HFFc6 (cell line): ENCODE measurements at places on chromosomes 16 and 17.

DNA sequence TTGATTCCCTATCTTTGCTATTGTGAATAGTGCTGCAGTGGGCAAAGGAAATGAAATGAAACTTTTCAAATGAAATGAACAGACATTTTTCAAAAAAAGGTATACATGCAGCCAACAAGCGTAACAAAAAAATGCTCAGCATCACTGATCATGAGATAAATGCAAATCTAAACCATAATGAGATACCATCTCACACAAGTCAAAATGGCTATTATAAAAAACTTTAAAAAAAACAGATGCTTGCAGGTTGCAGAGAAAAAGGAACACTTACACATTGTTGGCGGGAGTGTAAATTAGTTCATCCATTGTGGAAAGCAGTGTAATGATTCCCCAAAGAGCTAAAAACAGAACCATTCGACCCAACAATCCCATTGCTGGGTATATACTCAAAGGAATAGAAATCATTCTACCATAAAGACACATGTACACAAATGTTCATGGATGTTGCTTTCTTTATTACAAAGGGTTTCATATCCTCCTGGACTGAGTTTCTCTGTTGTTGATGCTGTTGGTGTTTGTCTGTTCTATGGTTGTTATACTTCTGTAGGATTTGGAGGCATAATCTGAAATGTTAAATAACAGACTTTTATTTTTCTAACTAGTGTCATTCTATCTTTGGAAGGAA is 99.3 kb upstream of the SOX9 start:
- no peak for DNase-seq

DNA sequence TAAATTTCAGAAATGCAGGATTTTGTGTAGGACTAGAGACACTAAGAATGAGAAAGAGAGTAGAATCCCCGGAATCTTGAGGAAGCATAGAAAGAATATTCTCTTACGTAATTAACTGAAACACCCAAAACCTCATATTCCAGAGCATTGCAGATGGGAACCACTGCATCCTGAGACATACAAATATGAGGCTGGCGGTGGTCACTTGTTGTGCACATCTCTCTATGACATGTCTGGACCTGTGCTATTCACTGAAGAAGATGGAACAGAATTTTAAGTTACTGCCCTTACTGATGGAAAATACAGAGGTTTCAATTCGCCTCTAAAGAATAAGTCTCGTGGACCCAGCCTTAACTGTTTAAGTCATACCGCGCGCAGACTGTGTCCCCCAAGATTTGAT is 806 bp downstream of the RAD51C start:
- no peak for DNase-seq

DNA sequence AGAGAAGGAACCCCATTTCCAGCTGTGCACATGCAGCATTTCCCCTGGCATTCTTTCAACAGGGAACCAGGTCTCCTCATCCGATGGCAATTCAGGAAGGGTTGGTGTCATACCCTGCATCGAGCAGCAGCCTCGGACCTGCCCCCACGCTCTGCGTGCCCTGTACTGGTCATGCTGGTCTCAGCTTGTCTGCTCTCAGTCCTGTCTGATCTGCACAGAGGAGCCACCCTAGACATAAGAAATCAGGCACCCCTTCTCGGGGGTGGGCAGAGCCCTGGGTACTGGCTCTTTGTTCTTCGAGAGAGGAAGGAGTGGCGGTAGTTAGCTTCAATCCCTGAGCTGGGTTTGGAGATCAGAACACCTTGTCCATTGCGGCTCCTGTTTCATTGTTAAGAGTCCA is 162.0 kb upstream of the RPH3AL start:
- DNase-seq, result no peak

GRCh38 chr16:70604407-70605282 is 41.7 kb upstream of the IL34 start:
- no peak for DNase-seq

- no peak for DNase-seq
Observed at GRCh38 chr16:89646906-89647305, 10.6 kb downstream of the CHMP1A start.

- DNase-seq, result no peak
Observed at GRCh38 chr17:40190197-40191021, 13.1 kb downstream of the RAPGEFL1 start.

DNA sequence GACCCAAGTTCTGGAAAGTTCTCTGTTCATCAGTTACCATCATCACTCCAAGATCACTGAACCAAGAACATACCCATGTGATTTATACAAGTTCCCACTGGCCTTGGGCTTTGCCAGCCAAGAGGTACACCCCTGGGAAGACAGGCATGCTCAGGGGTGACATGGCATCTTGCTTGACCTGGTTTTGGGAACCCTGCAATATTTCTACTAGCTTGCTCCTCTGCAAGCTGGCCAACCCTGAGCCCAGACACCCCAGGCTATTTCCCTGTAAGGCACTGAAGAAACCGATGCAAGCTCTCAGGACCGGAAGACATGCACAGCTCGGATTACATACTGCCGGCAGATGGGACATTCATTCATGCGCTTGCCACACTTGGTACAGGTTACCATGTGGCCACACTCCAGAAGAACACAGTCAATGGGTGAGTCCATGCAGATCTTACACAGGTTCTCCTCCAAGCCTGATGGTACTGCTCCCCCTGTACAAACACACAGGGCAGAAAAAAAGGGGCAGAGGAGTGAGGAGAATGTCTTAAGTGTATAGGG is 31.4 kb downstream of the LIG3 start:
- no peak for DNase-seq

- no peak for DNase-seq
Observed at GRCh38 chr16:73764321-73764720, 532.3 kb upstream of the PSMD7 start.
